ENCODE measurements at places on chromosomes 4 and X.

GRCh38 chr4:12724510-12724909 is 759.6 kb downstream of the RAB28 start:
- no peak for DNase-seq

DNA sequence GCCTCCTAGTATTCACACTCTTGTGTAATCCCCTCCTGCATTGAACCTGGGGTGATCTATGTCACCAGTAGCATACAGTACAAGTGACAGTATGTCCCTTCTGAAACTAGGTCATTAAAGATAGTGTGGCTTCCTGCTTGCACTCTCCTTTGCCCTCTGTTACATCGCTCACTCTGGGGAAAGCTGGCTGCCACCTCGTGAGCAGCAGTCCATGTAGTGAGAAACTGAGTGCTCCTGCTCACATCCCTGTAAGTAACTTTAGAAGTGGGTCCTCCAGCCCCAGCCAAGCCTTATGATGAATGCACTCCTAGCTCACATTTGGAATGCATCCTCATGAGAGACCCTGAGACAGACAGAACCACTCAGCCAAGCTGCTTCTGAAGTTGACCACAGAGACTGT is 89.8 kb upstream of the TNIP3 start:
- no peak for DNase-seq

DNA sequence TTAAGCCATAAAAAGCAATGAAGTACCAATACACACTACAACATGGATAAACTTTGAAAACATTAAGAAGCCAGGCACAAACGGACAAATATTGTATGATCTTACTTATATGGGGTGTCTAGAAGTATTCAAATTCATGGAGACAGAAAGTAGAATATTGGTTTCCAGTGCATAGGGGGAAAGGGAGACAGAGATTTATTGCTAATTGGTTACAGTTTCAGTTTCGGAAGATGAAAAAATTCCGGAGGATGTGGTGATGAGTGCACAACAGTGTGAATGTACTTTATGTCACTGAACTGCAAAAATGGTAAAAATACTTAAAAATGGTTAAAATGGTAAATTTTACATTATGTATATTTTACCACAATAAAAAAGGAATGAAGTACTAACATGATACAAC is 5.1 kb upstream of the PRDX4 start:
- DNase-seq: no peak

- DNase-seq: no peak
Measured at GRCh38 chrX:127764674-127765073, 287.5 kb downstream of the ACTRT1 start.

All from stimulated activated CD4-positive, alpha-beta T cell treated with anti-CD3 and anti-CD28 coated beads, Interleukin-2, amount 100 ng/mL, for 4 hours (primary cell).